Motor neuron (in vitro differentiated cells): ENCODE measurements at places on chromosomes 13 and 19.
A peak's percentile ranks its signal among the peaks of the same experiment; 100 is the strongest.

GRCh38 chr13:47066226-47066625, 169.4 kb upstream of the HTR2A start:
- ATAC-seq, result no peak

GRCh38 chr19:14473073-14473977, 1.8 kb downstream of the PTGER1 start:
- no peak for ATAC-seq

GRCh38 chr13:52012512-52012836, 276 bp downstream of the ALG11 start:
- ATAC-seq, result peak; percentile 0

DNA sequence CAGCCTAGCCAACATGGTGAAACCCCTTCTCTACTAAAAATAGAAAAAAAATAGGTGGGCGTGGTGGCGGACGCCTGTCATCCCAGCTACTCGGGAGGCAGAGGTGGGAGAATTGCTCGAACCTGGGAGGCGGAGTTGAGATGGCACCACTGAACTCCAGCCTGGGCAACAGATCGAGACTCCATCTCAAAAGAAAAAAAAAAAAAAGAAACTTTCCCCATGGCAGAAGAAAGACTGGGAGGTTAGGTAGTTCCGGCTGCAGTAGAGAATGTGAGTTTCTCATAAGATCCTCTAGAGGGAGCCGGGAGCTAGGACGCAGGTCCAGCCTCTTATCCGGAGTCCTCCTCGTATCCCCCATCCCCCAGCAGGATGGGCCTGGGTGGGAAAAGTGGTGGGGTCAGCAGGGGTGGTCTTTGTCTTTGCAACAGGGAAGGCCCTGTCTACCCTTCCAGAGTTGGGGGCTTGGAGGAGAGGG, 13.2 kb upstream of the CREB3L3 start:
- ATAC-seq, result peak; percentile 79

- no peak for ATAC-seq
Measured at GRCh38 chr13:35856084-35856483, 275.1 kb downstream of the DCLK1 start.

- no peak for ATAC-seq
Measured at GRCh38 chr19:29630655-29631054, 24.6 kb downstream of the POP4 start.

DNA sequence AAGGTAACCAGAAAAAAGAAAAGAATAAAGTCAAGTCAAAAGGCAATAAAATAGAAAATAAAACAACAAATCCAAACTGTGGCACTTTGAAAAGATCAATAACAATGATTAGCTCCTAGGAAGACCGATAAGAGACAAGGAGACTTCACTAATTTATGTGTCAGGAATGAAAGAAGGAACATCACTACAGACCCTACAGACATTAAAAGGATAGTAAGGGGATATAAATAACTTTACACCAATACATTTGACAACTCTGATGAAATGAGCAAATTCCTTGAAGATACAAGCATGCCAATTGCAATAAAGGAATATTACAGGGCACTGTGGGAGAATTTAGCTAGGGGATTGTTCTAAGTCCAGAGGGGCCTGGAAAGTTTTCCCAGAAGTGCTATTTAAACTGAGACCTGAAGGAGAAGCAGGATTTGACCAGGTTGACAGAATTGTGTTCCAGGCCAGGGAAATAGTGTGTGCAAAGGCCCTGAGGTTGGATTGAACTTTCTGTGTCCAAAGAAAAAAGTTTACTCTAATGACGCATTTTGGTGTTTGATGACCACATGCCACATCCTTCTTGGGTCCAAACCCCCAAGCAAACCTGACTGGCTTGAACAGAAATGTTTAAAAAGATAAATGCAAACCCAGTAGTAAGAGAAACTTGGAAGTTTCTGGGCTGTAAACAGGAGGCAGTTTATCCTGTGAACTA, 1.6 kb upstream of the C19orf38 start:
- ATAC-seq, result no peak

DNA sequence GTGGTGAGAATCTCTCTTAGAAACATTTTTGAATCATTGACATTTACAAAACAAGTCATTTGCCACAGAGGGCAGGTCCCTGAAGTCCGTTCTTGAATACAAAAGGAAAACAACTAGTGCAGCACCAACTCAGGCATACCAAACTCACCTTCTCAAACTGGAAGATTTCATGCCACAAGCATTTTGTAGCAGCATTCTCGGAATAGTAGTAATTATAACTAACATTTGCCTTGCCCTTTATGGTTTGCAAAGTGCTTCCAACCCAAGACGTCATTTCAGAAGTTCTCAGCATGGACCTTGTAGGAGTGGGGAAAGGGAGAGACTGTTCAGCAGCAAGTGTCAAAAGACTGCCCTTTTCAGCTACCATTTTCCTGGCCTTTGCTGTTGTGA, 344.6 kb downstream of the RFC3 start:
- ATAC-seq, result no peak

- no peak for ATAC-seq
Measured at GRCh38 chr19:3725121-3725520, 16.9 kb downstream of the TJP3 start.

DNA sequence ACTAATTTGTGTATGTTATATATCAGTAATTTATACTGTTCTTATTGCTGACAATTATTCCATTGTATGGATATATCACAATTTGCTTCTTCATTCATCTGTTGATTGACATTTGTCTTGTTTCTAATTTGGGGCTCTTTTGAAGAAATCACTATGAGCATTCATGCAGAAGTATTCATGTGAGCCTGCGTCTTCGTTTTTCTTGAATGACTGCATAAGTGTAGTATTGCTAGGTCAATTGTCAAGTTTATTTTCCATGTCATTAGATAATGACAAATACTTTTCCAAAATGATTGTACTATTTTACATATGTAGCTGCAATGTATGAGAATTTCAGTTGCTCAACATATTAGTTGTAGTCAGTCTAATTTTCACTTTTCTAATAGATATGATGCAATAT, 1796.9 kb downstream of the SLITRK5 start:
- no peak for ATAC-seq

- ATAC-seq, result peak; percentile 65
Measured at GRCh38 chr19:42150911-42151361, 18.7 kb upstream of the POU2F2 start.

DNA sequence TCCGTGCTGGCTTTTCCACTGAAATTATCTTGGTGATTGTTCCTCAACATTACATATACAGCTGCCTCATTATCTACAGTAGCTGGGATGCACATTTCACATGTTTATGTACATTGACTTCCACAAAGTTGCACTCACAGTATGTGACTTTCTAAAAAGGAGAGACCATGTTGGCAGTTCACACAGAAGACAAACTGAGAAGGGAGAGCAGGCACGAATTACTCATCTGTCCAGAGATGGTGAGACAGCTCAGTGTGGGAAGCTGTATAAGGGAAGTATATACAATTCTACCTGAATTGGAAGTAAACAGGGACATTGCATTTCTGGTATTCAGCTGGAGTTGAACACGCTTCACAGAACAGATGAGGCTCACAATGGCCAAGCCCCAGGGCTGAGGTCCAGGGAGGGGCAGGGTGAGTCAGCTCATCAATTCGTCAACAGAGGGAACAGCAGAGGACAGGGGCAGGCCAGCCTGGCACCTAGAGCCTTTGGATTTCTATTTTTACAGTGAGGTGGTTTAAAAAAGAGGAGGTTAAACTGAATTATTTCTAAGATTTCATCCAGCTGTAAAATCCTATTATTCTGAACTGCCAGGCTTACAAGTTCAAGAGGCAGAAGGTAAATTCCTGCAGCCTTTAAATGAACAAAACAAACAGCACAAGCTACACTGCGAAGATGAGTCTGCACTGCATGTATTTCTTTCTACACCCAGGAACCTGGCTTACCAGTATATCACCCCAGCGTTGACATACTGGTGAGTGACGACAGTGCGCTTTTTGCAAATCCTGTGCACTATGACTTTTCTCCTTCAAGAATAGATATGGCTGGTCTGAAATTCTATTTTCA, 9.8 kb downstream of the PARP4 start:
- ATAC-seq, result peak; percentile 100

DNA sequence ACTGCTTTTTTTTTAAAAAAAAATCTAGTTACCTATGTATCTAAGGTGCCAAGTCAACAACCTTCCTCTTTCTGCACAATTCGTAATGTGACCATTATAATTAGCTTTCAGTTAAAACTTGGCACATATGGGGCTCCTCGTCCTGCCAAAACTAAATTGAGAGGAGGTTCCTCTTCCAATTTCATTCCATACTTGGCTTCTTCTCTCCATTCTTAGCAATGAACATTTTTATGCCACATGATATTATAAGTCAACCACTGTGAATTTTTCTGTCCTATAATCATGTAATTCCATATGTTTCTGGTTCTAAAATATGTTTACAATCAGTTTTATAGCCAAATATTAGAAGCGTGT, 177.0 kb downstream of the DCLK1 start:
- ATAC-seq, result no peak

GRCh38 chr13:87674247-87674738, 3.1 kb downstream of the SLITRK5 start:
- ATAC-seq, result no peak

DNA sequence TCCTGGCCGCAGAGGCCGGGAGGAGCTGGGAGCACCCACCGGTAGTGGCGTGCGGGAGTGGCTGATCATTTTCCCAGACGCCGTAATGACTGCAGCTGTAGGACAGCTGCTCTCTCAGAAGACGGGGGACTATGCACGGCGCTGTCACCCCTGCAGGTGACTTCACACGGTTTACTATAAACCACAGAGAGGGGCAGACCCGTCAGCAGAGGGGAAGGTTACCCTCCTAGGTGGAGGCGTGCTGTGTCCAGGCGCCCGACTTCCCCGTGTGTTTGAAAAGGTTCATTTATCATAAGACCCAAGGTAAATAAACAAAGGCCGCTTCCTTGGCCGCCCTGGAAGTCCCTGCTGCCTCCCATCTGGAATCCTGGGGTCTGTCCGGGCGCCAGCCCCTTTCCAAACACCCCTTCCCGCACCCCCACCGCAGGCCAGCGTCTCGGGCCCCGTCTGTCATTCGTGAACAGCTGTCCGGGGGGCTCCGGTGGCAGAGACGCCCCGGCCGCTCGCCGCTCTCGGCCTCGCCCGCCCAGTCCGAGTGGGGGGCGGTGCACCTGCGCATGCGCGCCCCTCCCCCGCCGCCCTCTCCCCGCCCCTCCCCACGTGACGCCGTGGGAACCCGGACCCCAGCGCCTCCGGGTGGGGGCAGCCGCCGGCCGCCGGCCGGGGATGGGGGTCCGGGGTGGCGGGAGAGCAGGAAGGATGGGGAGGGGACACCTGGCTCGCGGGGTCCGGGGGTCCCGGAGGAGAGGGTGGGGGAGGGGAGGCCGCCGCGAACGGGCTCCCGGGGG, 915 bp downstream of the SHC2 start:
- peak; percentile 63 for ATAC-seq

- peak; percentile 71 for ATAC-seq
Measured at GRCh38 chr13:100363285-100363711, 225.3 kb downstream of the GGACT start.

DNA sequence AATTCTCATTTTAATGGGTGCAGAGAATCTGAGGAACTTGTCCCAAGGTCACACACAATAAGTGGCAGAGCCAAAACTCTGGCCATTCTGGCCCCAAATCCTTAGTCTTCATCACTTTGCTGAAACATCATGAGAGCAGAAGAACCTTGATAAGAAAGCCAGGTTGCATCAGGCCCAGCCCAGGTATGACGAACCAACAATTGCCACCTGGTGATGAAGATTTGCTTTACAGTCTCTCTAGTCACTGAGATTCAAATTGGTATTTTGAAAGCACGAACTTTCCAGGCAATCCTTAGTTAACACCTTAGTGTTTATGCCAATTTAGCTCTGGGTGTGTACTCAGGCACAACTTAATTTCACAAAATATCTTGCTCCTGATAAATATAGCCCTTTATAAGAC, 502.7 kb upstream of the HTR2A start:
- ATAC-seq, result no peak

DNA sequence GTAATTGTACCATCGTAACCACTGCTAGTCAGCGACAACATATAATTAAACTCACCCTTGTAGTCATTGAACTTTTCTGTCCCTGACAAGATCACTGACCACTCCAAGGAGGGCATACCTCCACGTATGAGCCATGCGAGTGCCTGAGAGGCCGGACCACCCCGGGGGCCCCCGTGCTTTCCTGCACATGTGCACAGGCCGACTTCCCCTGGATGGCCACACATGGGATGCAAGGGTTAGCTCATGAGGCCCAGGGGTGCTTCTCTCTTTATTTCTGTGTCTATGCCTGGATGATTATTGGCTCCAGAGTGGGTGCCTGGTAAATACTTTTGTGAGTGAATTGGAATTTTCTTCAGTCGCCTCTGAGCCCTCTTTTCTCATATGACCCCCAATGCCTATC, 82.8 kb upstream of the ZNF536 start:
- ATAC-seq, result no peak

DNA sequence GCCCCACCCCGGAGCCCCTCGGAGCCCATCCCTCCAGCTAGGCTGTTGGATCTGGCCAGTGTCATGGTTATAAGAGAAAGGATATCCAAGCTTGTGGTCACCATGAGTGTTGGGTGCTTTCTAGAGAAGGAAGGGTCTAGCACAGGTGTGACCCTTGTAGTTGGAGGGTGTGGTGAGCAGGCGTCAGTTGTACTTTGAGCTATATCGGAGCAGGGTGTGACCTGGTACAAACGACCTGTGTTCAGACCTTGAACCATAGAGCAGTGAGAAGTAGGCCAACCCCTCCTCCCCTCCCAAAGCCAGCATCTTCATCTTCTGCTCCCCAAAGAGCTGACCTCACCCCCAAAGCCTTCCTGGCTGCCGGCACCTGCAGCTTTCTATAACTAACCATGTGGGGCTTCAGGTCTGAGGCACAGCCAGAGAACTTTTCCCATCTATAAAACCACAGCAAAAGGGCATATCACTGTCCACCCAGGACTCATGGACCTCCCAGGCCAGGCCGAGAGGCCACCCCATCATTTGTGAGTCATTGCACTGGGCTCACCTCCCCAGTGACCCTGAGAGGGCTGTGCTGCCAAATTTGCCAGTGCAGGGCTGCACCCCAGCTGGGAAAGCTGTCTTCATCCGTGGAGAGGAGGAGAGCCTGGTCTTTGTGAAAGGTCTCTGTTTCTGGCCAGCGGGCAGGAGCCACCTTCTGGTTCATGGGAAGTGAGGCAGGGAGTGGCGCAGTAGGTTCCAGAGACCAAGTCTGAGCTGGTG, 14.2 kb downstream of the RAB8A start:
- ATAC-seq, result no peak

- peak; percentile 74 for ATAC-seq
Measured at GRCh38 chr13:96002322-96003131, 50.7 kb downstream of the UGGT2 start.

- no peak for ATAC-seq
Measured at GRCh38 chr13:109697936-109698335, 88.4 kb downstream of the IRS2 start.

DNA sequence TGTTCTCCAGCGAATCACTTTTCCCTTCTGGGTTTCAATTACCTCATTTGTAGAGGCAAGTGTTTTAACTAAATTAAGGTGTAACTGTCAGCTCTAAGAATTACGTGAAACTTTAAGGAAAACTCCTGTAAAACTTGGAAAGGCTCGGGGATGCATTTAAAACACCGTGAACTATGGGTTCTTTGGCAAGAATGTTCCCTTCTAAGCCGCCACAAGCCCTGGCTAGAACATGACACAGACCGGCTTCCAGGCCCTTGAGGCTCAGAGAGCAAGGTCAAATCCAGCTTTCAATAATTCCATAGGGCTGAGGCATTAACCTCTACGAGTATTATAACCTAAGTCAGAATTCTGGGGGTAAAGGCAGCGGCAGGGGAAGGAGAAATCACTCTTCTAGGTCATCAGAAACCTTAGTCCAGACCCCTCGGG, 685 bp downstream of the VWA8 start:
- ATAC-seq, result peak; percentile 11

GRCh38 chr19:49328741-49329140, 3.8 kb upstream of the SLC6A16 start:
- no peak for ATAC-seq

- ATAC-seq, result peak; percentile 76
Measured at GRCh38 chr13:112443191-112443994, 67.2 kb downstream of the SPACA7 start.
